ENCODE measurements at places on chromosomes 4 and X.

- no peak for DNase-seq
Observed at GRCh38 chr4:70842761-70843435, 3.2 kb upstream of the GRSF1 start.

GRCh38 chrX:40423299-40423698 lies 157.5 kb upstream of the ATP6AP2 start:
- no peak for DNase-seq

- no peak for DNase-seq
Observed at GRCh38 chrX:115911967-115912366, 258.6 kb upstream of the AGTR2 start.

DNA sequence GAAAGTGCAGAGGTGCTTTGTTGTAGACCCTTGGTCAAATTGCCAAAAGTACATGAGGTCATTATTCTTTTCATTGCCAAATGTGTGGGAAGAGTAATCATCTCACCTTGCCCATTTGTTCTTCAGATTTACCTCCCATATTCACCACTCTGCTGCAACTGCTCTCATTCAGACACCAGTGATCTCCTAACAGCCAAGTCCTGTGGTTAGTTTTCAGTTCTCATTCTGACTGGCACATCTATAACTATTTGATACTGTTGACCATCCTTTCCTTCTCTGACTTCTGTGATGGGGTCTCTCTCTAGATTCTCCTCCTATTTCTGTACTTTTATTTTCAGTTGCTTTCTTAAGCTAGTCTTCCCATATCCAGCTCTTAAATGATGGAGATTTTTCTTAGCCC lies 39.8 kb downstream of the GRIA3 start:
- no peak for DNase-seq

- no peak for DNase-seq
Observed at GRCh38 chr4:133450813-133451212, 301.7 kb downstream of the PCDH10 start.

DNA sequence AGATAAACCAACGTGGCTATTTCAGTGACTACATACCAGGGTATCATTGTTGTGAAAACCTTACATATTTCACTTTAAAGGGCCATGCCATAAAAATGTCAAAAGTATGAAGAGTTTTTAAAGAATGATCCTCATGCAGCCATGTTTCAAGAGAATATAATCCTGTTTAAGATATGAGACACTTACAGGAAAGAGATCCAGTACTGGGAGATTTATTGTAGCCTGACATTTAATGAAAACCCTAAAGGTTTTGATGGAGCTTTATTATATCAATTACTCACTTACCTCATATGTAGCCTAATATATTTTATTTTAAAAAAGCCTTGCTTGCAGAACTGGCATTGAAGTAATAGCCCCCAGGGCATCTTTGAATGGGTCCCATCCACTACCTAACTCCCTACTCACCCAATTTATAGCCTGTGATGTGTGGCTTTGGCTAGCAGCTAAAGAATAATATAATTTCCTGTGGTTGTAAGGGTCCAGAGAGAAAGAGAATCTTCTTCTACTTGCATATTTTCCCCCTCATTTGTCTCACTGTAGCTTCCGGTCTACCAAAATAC lies 7.7 kb upstream of the GABRG1 start:
- DNase-seq = no peak

DNA sequence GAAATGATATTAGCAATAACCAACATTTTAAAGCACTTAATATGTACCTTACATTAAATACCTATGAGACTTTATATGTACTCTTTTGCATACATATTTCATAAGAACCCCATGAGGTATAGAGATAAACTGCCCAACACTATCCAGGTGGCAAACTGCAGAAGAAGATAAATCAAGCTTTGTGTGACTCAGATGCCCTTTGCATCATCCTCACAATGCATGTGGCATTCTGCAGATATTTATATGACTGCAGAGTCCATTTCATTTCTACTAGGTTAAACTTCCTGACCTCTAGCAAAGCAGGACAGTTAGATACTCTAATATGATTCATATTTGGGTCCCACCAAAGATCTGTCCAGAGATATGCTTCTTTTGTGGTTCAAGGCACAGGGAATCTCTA lies 85.6 kb upstream of the RASGEF1B start:
- DNase-seq = no peak

DNA sequence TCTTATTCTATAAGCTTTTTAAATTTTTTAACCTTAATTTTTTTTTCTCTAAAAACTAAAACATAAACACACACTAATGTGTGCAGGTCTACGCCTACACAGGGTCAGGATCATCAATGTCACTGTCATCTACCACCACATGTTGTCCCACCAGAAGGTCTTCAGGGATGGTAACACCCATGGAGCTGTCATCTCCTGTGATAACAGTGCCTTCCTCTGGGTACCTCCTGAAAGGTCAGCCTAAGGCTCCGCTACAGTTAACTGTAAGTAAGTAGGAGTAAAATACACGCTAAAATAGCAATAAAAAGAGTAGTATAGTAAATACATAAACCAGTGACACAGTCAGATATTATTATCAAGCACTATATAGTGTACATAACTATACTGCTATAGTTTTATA lies 45.9 kb upstream of the GPRIN3 start:
- no peak for DNase-seq

Measured in hypothalamus (tissue), 51 donors.